ENCODE measurements at places on chromosomes 1 and 21. TPM values are rescaled to one million over a fixed set of nuclear protein-coding genes. Genes with fewer than 3 reads are reported as not detected.
A peak's percentile ranks its signal among the peaks of the same experiment; 100 is the strongest.

DNA sequence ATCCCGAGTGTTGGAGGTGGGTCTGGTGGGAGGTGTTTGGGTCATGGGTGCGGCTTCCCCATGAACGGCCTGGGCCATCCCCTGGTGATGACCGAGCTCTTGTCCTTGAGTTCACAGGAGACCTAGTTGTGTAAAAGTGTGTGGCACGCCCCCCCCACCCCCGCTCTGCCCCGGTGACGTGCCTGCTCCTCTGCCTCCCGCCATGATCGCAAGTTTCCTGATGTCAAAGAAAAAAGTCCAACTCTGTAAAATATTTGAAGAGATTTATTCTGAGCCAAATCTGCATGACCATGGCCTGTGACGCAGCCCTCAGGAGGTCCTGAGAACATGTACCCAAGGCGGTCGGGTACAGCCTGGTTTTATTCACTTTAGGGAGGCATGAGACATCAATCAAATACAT is 125.1 kb upstream of the COL6A1 start:
- no peaks in the 10 kb centered on the region for H3K27me3 ChIP-seq
- no peak overlapping the region for H3K4me3 ChIP-seq
- H3K4me1 ChIP-seq = peaks cover 26% of the 10 kb centered on the region
- DNase-seq = peak; percentile 21
- H3K27ac ChIP-seq = no peak overlapping the region

DNA sequence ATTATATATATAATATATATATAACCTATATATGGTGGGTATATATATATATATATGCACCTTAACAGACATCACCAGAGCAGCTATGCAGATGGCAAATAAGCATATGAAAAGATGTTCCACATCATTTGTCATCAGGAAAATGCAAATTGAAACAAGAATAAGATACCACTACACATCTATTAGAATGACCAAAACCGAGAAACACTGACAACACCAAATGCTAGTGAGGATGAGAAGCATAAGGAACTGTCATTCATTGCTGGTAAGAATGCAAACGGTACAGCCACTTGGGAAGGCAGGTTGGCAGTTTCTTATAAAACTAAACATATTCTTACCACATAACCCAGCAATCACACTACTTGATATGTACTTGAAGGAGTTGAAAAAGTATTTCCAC is 219.8 kb upstream of the PRMT6 start:
- no peaks in the 10 kb centered on the region for H3K4me1 ChIP-seq
- no peak for DNase-seq
- H3K4me3 ChIP-seq = no peak overlapping the region
- H3K27ac ChIP-seq = no peak overlapping the region

DNA sequence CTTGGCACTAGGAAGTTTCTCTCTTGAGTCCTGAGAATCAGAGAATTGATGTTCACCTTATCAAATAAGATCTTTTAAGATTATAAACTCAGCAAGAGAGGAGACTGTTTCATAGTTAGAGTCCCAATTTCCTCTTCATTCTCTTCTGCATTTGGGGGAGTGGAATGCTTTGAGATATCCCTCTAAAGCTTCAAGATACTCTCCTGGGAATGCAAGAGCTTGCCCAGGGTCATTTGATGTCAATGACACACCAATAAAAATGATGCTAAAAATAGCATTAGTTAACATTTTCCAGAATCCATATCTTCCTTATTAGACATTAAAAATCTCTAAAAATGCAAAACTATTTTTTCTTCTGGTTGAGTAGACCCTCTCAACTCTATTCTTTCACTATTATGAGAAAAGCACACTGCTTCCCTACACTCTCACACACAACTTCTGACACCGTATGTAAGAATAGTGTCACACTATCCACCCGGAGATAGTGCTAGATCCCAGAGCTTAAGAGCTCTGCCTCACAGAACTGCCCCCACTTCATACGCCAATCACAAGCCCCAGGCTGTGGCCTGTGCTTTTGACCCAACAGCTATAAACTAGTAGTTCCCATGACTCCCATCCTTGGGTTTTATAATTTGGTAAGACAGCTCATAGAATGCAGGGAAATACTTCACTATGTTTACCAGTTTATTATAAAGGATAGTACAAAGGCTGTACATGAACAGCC is 399.9 kb upstream of the RUNX1 start:
- DNase-seq = no peak
- peaks cover 6% of the 10 kb centered on the region for H3K36me3 ChIP-seq
- no peak overlapping the region for H3K4me3 ChIP-seq
- no peak overlapping the region for H3K27ac ChIP-seq

- DNase-seq = no peak
- no peaks in the 10 kb centered on the region for H3K36me3 ChIP-seq
- H3K27ac ChIP-seq = no peak overlapping the region
- peaks cover 33% of the 10 kb centered on the region for H3K4me1 ChIP-seq
- H3K27me3 ChIP-seq = peaks cover 23% of the 10 kb centered on the region
These were observed 313.8 kb downstream of the MATN1 start for GRCh38 chr1:30409476-30410152.

- DNase-seq = no peak
- H3K27ac ChIP-seq = no peak overlapping the region
- no peak overlapping the region for H3K4me3 ChIP-seq
These were observed 9.6 kb downstream of the UMODL1 start for GRCh38 chr21:42080788-42081083.

DNA sequence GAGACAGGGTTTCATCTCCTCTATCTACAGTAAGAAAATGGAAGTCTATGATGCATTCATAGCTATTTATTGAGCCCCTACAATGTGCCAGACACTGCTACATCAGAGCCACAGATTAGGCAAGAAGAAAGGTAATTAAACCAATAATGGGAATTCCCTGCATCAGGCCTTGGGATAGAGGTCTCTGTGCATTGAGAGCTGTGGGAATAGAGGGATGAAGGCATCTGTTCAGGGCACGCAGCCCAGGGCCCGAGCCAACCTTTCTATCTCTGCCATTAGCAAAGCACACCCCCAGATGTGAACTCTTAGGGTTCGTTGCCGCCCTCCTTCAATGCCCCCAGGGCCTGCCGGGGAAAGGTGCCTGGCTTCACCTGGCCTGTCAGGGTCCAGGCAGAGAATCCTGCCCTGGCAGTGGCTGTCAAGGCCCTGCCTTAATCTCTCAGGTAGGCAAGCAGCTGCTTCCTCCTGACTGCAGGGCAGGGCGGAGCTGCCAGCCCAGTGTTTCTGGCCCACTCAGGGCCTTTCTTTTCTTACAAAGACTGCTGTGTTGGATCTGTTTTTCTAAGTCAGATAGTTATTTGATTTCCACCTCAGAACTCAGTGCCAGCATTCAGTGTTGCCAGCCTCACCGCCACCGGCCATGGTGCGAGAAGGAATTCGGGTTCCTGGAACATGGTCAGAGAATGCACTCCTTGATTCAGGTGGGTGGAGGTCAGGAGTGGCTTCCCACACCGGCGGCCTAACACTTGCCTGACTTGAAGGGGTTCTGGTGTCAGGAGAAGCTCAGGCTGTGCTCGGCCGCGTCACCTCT is 76.1 kb downstream of the PGM1 start:
- H3K4me1 ChIP-seq = peaks cover 17% of the 10 kb centered on the region
- DNase-seq = no peak
- peaks cover 10% of the 10 kb centered on the region for H3K36me3 ChIP-seq

DNA sequence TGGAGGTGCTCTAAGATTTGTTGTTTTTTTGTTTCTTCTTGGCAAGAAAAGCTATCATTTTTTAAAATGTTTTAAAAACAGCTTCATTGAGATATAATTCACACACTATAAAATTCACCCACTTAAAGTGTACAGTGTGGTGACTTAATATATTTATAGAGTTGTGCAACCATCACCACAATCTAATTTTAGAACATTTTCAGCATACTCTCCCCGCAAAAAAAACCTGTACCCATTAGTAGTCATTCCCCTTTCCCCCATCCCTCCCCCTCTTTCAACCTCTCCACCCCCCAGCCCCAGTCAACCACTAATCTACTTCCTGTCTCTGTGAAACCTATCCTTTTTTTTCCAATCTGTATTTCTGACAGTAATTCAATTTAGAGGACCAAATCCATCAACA is 30.6 kb downstream of the ZC3H11B start:
- peaks cover 16% of the 10 kb centered on the region for H3K27me3 ChIP-seq
- no peak overlapping the region for H3K4me3 ChIP-seq
- H3K36me3 ChIP-seq = peaks cover 7% of the 10 kb centered on the region
- no peak for DNase-seq
- peaks cover 10% of the 10 kb centered on the region for H3K4me1 ChIP-seq
- no peak overlapping the region for H3K27ac ChIP-seq

DNA sequence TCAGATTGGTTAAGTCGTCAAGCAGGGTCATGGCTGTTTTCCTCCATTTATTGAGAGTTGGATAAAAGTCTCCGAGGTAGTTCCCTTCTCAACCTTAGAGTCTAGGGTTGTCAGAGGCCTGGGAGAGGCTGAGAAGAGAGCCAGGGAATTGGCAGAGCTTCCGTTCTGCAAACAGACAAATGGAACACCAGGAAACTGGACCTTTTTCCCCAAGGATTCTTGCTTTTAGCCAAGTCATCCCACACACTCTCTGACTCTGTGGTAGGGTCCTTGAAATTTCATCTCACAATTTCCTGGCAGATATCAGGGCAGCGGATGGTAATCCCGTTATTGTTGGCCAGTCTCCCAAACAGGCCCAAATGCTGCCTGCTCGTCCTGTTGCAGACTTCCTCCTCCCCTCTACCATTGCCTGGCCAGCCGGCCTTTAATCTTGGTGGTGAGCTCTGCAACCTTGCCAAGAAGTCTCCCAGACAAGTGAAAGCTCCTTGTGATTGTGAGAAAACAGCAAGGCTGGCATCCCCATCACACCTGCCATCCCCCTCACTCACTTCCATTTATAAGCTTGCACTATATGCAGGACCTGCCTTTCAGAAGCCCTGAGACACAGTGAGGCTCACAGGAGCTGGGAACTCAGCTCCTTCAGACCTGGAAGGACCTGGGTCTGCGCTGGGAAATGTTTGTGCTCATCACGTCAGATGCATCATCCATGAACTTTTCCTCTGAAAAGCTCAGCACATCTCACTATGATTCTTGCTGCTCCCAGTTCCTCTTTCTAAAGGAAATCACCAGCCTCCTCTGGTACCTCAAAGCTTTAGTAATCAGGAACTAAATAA is 13.7 kb upstream of the SRP9 start:
- no peaks in the 10 kb centered on the region for H3K36me3 ChIP-seq
- peaks cover 64% of the 10 kb centered on the region for H3K4me1 ChIP-seq
- no peaks in the 10 kb centered on the region for H3K27me3 ChIP-seq
- H3K4me3 ChIP-seq = no peak overlapping the region
- no peak for DNase-seq

- peak overlapping the region; percentile 57 for H3K27ac ChIP-seq
- H3K4me1 ChIP-seq = peaks cover 52% of the 10 kb centered on the region
- H3K27me3 ChIP-seq = no peaks in the 10 kb centered on the region
These were observed 29.8 kb upstream of the HHAT start for GRCh38 chr1:210298936-210299335.

- no peaks in the 10 kb centered on the region for H3K36me3 ChIP-seq
- no peaks in the 10 kb centered on the region for H3K4me1 ChIP-seq
- H3K27ac ChIP-seq = no peak overlapping the region
- H3K27me3 ChIP-seq = peaks cover 48% of the 10 kb centered on the region
These were observed 254.0 kb downstream of the MATN1 start for GRCh38 chr1:30469426-30469825.

DNA sequence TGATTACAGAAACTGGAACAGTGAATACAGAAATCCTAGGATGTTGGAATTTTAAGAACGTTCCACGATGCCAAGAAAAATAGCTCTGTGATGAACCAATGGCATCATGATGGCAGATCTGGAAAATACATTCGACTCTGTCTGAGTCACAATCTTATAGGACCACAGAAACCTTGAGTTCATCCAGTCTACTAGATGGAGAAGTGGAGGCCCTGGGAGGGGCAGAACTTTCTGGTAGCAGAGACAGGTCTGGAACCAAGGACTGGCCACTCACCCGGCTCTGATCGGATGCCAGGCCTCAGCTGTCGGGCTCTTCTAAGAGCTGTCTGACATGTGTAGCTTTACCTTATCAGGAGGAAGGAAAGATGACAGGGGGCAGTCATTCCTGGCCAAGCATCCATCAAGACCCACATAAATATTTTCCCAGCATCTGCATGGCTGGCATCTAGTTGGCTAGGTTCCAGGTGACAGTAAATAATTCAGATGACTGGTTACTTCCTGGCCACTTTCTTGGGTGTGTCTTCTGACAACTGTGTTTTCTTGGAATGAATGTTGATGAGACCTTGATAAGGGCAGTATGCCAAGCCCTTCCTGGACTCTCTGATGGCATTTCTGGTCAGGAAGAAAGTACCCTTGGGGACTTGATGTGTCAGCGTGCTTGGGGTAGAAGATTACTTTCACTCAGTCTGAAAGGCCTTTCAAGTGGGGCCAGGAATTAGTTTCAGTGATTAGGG is 72.6 kb upstream of the TRABD2B start:
- peaks cover 10% of the 10 kb centered on the region for H3K4me1 ChIP-seq
- no peak overlapping the region for H3K4me3 ChIP-seq
- DNase-seq = no peak
- peaks cover 56% of the 10 kb centered on the region for H3K27me3 ChIP-seq
- no peaks in the 10 kb centered on the region for H3K36me3 ChIP-seq

- H3K27ac ChIP-seq = peak overlapping the region; percentile 89
- DNase-seq = no peak
- no peaks in the 10 kb centered on the region for H3K36me3 ChIP-seq
- peaks cover 29% of the 10 kb centered on the region for H3K4me1 ChIP-seq
- peaks cover 3% of the 10 kb centered on the region for H3K27me3 ChIP-seq
- H3K4me3 ChIP-seq = no peak overlapping the region
These were observed 299.3 kb upstream of the VAMP3 start for GRCh38 chr1:7471836-7472235.

- no peaks in the 10 kb centered on the region for H3K4me1 ChIP-seq
- H3K27me3 ChIP-seq = no peaks in the 10 kb centered on the region
- no peak overlapping the region for H3K27ac ChIP-seq
- no peaks in the 10 kb centered on the region for H3K36me3 ChIP-seq
- H3K4me3 ChIP-seq = no peak overlapping the region
These were observed 294.9 kb downstream of the LRRIQ3 start for GRCh38 chr1:73903092-73903491.

- no peak overlapping the region for H3K4me3 ChIP-seq
- H3K27ac ChIP-seq = no peak overlapping the region
- no peak for DNase-seq
- H3K4me1 ChIP-seq = peaks cover 13% of the 10 kb centered on the region
These were observed 23.0 kb upstream of the ITPKB start for GRCh38 chr1:226762055-226762454.

DUSP10 gene
- 3.5 TPM for total RNA-seq

ESPN gene
- 1.2 TPM for total RNA-seq

LIPI gene
- total RNA-seq = not detected

CROCC gene
- total RNA-seq = 81.3 TPM

CELA3A gene
- total RNA-seq = not detected

NOL9 gene
- 37.9 TPM for total RNA-seq

TRIM17 gene
- total RNA-seq = 28.8 TPM

LY9 gene
- total RNA-seq = not detected

All from mesothelial cell of epicardium (in vitro differentiated cells).